ENCODE measurements at places on chromosomes 2 and 18.

DNA sequence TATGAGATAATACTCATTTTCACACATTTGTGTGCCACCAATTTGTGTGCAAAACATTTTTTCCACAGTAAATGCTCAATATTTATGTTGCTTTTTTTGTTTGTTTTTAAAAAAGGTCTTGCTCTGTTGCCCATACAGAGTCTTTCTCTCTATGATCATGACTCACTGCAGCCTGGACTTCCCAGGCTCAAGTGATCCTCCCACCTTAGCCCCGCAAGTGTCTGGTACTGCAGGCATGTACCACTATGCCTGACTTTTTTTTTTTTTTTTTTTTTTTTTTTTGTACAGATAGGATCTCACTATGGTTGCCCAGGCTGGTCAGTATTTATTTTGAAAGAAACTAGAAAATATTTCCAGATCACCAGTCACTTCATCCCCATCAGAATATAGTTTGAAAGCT lies 297.8 kb upstream of the GYPC start:
- DNase-seq, result no peak

GRCh38 chr18:38909972-38910371 lies 1344.4 kb upstream of the CELF4 start:
- DNase-seq, result no peak

- DNase-seq, result no peak
Measured at GRCh38 chr2:199458806-199459285, 1.1 kb upstream of the SATB2 start.

GRCh38 chr18:2515171-2515787 lies 56.0 kb downstream of the METTL4 start:
- no peak for DNase-seq

DNA sequence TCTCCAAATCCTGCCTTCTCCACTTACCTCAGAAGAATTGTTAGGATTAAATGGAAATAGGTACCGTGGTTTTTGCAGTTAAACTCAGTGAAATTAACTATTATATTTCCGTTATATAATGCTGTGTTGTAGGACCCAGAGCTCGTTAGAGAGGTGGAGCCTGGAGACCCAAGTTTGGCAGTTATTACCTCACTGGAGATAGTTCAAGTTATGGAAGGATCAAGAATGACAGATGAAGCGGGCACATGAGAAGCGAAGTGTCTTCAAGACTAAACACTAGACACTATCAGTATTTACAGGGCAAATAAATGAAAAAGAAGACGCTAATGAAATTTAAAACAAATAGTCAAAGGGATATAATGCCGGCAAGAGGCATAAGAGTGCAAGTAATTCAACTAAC lies 866 bp downstream of the CWC22 start:
- DNase-seq, result no peak

Measured in GM19239 (cell line).